ENCODE measurements at places on chromosomes 7 and 10. TPM values are rescaled to one million over a fixed set of nuclear protein-coding genes. Genes with fewer than 3 reads are reported as not detected.

- no peak for DNase-seq
Measured at GRCh38 chr10:86195521-86196157, 171.0 kb downstream of the GRID1 start.

GRCh38 chr10:93425861-93426260, 56.3 kb downstream of the MYOF start:
- no peak for DNase-seq

BLNK gene
- total RNA-seq: not detected

SMNDC1 gene
- 38.5 TPM for total RNA-seq
